Activated CD8-positive, alpha-beta memory T cell treated with anti-CD3 and anti-CD28 coated beads for 4 hours (primary cell): ENCODE measurements at places on chromosomes 4 and X.

GRCh38 chrX:25005382-25006185 is 10.2 kb downstream of the ARX start:
- no peak for DNase-seq

- no peak for DNase-seq
These were observed at the start of gene PGRMC2 for GRCh38 chr4:128287141-128287870. Gene PGRMC2 (minus strand): TSS chr4:128287813. CDS start chr4:128287790, 23 bp downstream.

GRCh38 chrX:120120223-120120622 is 4.5 kb upstream of the RHOXF1 start:
- no peak for DNase-seq

GRCh38 chrX:40459571-40460158 is 121.1 kb upstream of the ATP6AP2 start:
- no peak for DNase-seq

- no peak for DNase-seq
These were observed 62.4 kb downstream of the ARHGAP10 start for GRCh38 chr4:147794314-147794680.

GRCh38 chr4:15148199-15148598 is 145.9 kb downstream of the CPEB2 start:
- no peak for DNase-seq

GRCh38 chr4:140427106-140427918 is at the start of gene CLGN:
Gene CLGN (minus strand): TSS chr4:140427648. CDS start chr4:140413078, 14,570 bp downstream.
- DNase-seq = no peak

DNA sequence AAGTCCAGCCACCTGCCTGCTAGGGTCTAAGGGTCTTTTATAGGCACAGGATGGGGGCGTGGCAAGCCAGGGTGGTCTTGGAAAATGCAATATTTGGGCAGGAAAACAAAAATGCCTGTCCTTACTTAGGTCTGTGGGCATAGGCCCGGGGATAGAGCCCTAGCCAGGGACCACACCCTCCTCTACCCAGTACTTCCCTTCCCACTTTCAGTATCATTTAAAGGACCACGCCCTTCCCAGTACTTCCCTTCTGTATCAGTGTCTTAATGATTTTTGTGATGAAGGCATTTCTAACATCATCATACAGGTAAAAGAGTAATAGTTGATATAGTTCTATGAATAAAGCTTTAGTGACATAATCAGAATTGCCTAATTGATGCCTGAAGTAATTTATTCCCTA is 11.4 kb downstream of the BANK1 start:
- no peak for DNase-seq

DNA sequence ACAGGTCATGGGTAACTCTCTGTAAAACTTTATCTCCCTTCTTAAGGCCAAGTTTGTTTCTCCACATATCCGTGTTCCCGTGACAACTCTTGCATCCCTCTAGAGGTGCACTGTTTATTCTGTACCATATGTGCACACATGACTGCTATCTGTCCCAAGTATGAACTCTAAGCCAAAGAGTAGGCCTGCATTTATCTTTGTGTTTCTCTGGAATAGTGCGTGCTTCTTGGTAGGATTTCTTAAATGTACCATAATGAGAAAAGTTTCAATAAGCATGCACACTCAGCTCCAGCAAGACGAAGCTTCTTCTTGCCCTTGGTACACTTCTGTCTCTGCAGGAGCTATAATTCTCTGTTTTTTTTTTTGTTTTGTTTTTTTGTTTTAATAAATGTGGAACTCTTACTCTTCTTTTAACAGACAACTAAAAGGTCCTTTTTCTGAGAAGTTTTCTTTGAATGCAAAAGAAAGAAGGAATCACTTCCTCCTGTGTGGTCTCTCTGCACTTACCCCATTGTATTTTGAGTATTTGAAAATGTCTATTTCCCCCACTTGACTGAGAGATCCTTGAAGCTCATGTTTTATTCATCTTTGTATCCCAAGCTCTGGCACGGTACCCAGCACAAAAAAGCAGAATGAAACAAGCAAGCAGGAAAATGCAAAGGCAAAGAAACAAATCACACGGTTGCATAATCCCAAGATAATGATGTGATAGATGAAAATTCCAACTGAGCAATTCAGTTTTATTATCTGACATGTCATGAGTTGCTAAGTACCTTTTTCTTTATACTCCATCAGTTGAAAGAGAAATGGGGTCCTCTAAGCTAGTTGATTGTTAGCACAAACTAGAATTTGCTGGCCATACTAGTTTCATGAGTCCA is 521.9 kb upstream of the BOD1L1 start:
- no peak for DNase-seq

- DNase-seq = no peak
These were observed 100.1 kb downstream of the EIF4E start for GRCh38 chr4:98828801-98829200.

DNA sequence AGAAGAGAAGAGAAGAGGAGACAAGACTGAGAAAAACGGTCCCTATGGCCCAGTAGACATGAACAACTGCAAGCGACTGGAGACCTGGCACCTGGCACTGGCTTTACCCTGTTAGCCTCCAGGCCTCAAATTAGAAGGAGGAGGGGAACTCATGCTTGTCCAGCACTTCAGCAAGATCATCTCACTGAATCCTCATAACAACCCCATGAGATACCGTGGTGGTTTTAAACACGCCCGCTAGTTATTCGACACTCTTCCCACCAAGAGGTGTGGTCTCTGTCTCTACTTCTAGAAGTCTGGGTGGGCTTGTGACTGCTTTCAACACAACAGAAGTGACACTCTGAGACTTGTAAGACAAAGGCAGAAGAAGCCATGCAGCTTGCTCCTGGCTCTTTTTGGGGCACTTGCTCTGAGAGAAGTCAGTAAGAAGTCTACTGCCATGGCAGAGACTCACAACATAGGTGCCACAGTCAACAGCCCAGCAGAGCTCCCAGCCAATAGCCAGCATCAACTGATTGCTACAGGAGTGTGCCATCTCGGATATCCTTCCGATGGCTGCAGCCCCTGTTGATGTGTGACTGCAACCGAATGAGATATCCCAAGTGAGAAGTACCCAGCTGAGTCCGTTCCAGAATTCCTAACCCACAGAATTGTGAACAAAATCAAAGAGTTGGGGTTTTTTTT is 34.0 kb upstream of the BCOR start:
- no peak for DNase-seq

GRCh38 chrX:3231766-3232165 is 114.7 kb downstream of the MXRA5 start:
- DNase-seq = no peak

DNA sequence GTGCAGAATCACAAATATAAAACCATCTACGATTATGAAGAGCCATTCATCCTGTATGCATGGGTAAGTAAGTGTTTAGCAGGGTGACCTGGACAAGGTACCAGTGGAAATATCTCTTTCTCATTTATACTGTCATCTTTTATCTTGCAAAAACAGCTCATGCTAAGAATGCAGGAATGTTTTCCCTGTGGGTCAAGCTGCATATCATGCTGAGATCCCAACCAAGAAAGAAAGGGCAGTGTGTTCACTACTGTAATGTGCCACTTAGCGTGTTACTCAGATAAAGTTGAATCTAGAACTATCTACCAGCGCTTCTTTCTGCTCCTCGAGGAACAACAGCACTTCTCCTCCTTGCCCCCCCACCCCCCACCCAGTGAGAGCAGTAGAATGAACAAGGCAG is 212.7 kb upstream of the TBL1X start:
- no peak for DNase-seq

GRCh38 chr4:20641976-20642375 is 58.3 kb upstream of the PACRGL start:
- DNase-seq = no peak

DNA sequence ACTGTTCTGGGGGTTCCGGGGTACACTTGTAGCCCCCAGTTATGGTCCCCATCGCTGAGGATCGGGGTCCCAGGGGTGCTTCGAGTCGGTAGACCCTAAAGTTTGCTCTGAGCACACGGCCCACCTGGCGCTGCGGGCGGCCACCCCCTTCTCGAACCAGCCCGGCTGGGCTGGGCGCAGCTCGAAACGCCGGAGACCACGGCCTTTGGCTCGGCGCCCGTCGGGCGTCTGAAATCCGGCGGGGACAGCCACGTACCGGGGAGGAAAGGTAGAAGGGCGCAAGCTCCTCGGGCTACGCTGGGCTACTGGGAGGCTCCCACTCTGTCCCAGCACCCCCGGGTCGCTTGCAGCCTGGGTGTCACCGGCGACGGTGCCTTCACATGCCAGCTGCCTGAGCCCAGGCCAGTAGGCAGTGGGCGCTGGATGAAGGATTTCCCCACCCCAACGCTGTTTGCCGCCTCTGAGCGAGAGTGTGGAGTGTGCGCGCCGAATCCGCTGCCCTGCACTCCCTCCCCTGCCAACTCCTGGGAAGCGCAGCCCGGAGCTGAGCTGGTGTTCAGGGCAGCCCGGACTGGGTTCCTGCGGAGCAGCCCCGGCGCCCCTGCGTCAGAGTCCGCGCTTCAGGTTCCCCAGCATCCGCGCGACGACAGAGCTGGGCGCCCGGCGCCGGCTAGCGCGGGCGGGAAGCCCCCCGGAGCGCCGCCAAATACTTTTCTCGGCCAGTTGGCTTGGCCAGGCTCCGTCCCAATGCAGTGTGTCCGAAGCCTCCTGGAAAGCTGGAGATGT is 637 bp downstream of the MAMLD1 start:
- DNase-seq = no peak
